ENCODE measurements at places on chromosomes 5 and 9.
A peak's percentile ranks its signal among the peaks of the same experiment; 100 is the strongest.

- DNase-seq = no peak
Observed at GRCh38 chr5:104218200-104218599, 655.6 kb upstream of the NUDT12 start.

DNA sequence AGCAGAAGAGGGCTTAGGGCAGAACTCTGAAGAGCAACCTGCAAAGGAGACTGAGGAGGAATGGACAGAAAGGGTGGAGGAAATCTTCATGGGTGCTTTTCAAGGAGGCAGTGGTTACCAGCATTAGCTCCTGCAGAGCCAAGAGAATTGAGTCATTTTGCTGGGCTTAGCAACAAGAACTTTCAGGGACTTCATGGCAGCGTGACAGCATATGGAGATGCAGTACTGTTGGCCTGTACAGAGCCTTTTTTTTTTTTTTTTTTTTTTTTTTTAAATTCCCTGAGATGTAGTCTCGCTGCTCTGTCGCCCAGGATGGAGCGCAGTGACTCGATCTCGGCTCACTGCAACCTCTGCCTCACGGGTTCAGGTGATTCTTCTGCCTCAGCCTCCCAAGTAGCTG is 296.0 kb upstream of the DMRT1 start:
- no peak for DNase-seq

GRCh38 chr9:131275332-131276093 is 797 bp downstream of the FAM78A start:
- DNase-seq = no peak

DNA sequence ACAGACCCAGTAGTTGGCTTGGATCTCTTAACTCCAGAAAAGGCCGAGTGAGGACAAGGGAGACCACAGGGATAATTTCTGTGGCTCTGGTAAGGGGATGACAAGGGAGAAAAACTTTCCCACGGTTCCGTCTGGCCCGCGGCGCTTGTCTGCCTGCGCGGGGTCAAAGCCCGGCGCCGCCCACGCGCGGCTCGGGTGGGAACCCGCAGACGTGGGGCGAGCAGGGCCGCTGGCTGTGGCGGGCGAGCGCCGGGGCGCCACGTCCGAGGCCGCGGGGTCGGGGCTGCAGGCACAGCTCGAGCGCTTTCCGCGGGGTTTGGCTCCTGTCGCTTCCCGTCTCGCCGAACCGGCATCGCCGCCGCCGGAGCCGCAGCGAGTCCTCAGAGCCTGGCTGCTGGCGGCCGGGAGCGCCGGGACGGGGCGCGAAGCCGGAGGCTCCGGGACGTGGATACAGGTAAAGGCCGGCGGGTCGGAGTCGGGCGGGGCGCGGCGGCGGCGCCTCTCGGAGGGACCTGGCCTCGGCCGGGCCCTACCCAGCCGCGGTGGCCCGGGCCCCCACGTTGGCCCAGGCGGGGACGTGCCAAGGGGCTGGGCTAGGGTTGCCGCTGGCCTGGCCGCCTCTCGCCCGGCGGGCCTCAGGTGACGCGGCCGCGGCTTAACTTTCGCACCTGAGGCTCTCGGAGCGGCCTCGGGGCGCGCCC is at the start of gene RNF180:
RNF180 (plus strand) TSS at position 344 of the 701 bp plus-strand sequence. CDS start 34,965 bp downstream, outside the sequence.
- DNase-seq = no peak

- peak; percentile 4 for DNase-seq
Observed at GRCh38 chr9:132878695-132879456, at the start of gene SPACA9. Gene SPACA9, plus strand, starts transcription at chr9:132878898. Its CDS starts 5,050 bp downstream, at chr9:132883948.
